ENCODE measurements at places on chromosomes 3 and 15. TPM values are rescaled to one million over a fixed set of nuclear protein-coding genes. Genes with fewer than 3 reads are reported as not detected.

DNA sequence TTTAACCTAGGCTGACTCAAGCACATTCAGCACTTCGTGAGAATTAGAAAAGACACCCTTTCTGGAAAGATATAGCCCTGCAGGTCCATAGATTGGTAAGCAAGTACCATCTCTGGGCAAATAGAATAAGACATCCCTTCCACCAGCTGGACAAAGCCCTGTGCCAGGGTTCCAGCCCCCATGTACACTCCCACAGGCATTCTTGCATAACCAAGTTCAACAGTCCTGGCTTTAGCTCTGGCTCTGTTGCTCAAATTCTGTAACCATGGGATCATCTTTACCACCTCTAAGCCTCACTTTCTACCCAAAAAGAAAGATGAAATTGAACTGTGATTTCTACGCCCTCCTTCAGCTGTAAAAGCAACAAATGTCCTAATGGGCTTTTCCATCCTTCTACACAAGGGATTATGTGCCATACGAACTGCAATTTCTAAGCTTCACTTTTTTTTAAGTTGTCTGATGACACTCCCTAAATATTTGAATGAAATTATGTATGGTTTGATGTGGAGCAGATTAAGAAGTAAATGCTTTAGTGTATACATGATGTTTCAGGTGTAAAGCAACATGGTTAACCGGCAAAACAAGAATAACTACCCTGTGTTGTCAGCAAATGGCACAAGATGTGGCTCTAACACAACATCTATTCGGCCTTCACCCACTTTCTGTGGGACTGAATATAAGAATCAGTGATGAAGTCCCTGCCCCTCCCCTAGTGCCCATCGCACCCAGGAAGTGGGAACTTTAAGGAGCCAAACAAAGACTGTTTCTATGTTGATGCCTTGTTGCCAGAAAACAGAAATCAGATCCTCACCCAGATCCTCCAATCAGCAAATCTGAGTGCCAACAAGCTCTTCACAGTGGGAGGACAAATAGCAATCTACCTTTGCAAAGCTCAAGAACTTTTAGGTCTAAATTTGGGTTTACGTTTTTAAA is 165.7 kb downstream of the P3H2 start:
- no peak for DNase-seq

DNA sequence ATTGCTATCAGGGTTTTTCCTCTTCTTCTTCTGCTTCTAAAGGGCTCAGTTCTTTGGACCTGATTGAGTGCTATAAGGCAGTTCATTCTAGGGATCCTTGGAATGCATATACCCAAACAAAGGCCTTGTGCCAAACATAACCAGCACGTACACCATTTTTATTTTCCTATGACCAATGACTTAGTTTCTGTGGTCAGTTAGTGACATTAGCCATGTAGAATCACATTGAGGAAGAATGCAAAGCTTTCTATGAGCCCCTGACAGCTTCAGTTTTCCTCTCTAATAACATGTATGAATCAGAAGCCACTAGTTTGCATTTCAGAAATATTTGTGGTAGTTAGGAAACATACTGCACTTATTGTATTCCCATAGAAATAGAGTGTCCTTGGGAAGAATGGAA is 240.0 kb downstream of the THRB start:
- DNase-seq: no peak

DNA sequence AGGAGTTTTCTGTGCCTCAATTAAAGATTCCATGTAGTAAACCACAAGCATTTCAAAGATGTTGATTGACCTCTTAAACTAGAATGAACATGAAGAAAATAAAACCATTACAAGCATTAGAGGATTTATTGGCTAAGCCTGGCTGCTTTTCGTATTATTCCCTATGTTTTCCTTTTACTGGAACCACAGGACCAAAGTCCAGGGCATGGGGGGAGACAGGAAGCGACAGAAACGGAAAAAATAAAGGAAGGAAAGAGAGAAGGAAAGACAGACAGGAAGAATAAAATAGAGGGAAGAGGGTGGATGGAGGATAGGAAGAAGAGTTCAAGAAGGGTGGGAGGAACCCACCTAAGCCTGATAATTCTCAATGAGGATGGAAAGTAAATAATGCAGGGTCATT is 169.9 kb downstream of the SHQ1 start:
- no peak for DNase-seq

DNA sequence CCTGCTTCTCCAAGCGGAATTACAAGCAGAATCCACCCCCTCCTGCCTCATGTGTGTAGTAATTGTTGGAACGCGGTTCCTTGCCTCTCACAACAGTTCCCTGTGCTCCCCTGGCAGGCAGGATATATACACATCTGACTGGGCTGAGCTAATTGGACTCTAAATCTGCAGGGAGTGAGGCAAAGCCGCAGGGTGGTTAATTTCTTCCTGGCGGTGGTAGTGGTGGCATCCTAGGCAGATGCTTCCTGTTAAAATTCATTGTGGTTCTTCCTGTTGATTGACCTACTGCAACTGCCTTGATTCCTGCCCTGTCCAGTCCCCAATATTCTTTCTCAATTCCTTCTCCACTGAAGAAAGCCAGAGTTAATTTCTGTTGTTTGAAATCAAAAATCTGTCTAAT is 202.9 kb upstream of the PROK2 start:
- no peak for DNase-seq

GRCh38 chr15:75684648-75685047 is 28.0 kb downstream of the CSPG4 start:
- DNase-seq: no peak

DNA sequence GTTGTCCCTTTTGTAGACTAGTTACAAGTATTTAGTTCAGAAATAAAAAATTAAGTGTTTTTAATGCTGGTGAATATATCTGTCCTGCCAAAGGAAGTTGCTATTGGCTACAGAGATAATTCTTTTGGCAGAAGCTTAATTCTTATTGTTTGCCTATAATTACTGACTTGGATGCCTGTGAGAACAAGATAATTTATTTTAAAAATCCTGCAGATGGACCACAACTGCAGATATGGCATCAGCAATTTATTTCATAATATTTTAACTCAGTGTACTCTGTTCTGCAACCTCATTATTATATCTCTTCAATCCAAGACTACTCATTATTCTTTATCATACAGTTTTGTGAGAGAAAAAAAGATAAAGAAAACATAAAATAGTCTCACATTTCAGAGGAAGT is 789.8 kb downstream of the NAALADL2 start:
- no peak for DNase-seq

- no peak for DNase-seq
Observed at GRCh38 chr15:69648775-69649735, 196.4 kb downstream of the RPLP1 start.

DNA sequence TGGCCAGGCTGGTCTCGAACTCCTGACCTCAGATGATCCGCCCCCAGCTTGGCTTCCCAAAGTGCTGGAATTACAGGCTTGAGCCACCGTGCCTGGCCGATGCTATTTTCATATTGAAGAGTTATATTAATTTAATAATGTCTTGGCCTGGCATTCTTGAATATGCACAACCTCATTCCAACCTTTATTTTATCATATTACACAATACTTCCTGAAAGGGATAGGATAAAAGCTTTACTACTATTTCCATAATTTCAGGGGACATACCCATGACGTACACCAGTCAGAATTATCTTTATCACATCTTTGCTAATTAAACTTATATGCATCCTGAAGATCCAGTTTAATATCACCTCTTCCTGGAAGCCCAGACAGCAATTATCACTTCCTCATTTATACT is 205.3 kb downstream of the ZIC4 start:
- DNase-seq: no peak

DNA sequence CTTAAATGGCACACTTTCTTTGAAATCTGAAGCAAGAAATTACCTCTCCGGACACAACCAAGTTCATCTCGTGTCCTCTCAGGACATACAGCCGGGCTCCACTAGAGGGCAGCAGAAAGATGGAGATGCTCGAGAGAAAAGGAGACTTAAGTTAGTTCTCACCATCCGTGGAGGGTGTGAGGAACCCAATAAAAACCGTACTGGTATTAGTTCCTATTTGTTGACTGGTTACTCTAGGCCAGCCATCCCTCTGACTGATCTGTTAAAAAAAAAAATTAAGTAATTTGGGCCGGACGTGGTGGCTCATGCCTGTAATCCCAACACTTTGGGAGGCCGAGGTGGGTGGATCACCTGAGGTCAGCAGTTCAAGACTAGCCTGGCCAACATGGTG is 7.9 kb upstream of the CYP11A1 start:
- DNase-seq: peak; percentile 89

DNA sequence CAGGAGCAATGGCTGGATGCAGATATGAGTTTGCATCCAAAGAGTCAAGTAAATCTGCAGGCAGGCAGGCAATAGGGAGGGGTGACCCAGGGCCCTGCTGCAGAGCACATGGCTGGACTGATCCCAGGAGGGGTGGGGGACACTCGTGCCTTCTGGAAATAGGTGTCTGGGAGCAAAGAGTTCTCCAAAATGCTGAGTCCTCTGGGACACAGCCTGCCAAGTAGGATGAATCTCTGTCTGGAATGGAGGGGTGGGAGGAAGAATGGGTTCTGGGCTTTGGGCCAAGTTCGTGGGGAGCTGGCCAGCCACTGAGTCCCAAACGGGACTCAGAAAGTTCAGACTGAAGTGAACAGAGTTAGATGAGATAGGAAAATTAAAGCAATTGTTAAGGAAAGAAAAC is 214.5 kb downstream of the MTHFS start:
- DNase-seq: no peak

- DNase-seq: no peak
Observed at GRCh38 chr15:70044168-70044567, 53.5 kb downstream of the TLE3 start.

- DNase-seq: no peak
Observed at GRCh38 chr15:84108728-84109127, 126.8 kb upstream of the GOLGA6L4 start.

DNA sequence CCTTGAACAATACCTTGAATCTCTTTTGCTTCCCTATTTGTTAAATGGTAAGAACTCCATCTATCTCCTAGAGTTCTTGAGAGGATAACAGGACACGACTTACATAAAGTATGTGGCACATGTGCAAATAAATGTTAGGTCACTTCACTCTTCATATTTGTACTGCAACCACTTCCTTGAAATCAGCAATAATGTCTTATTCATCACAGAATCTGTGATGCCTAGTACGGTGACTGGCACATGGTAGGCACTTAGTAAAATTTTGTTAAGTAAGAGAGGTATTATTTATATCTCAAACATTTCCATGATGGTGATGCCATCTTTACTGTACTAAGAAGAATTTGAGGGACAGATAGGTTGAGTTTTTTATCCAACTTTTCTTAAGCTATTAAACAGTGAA is 14.3 kb downstream of the CD47 start:
- no peak for DNase-seq

DNA sequence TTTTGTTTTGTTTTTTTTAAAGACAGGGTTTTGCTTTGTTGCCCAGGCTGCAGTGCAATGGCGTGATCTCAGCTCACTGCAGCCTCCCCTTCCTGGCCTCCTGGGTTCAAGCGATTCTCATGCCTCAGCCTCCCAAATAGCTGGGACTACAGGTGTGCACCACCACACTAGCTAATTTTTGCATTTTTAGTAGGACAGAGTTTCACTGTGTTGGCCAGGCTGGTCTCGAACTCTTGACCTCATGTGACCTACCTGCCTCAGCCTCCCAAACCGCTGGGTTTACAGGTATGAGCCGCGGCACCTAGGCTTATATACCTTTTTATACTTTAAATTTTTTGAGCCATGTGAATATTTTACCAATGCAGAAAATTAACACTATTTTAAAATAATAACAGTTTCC is 56.9 kb upstream of the HERC1 start:
- DNase-seq: no peak

- no peak for DNase-seq
Observed at GRCh38 chr3:183536238-183536880, 19.1 kb downstream of the KLHL6 start.

GRCh38 chr15:67753891-67754290 is 71.4 kb upstream of the SKOR1 start:
- no peak for DNase-seq

DNA sequence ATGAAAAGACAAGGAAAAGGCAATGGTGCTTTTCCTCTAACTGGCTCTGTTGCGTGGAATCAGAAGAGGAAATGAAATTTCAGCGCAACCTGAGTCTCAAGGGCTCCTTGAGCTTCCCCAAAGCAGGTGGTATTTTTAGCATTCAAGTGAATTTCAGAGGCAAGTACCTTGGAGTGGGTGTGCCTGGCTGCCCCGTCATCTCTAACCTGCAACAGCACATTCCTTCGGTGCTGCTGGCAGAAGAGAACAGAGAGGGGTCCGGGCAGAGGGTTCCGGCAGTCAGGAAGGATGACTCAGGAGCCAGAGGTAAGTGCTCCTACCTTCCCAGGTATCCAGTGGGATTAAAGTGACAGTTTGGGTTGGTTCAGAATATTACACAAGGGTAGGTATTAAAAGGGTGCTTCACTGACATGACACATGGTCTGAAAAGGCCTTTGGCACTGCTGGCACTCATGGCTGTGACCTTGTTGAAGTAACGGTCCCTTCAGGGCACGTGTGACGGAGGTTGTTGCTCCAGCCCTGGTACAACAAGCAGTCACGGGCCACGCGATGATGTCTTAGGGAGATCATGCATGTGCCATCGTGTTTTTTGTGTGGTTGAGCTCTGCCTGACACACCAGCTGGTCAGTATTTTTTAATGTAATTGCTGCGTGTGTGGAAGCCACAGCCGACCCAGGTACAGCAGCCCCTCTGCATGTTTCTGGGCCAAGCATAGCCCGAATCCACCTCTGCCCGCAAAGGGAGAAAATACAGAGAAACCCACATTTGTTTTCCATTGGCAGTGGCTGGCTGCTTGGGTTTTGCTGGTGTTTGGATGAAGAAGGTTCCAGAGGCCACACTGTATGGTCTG is 75.7 kb downstream of the LRRK1 start:
- no peak for DNase-seq

DNA sequence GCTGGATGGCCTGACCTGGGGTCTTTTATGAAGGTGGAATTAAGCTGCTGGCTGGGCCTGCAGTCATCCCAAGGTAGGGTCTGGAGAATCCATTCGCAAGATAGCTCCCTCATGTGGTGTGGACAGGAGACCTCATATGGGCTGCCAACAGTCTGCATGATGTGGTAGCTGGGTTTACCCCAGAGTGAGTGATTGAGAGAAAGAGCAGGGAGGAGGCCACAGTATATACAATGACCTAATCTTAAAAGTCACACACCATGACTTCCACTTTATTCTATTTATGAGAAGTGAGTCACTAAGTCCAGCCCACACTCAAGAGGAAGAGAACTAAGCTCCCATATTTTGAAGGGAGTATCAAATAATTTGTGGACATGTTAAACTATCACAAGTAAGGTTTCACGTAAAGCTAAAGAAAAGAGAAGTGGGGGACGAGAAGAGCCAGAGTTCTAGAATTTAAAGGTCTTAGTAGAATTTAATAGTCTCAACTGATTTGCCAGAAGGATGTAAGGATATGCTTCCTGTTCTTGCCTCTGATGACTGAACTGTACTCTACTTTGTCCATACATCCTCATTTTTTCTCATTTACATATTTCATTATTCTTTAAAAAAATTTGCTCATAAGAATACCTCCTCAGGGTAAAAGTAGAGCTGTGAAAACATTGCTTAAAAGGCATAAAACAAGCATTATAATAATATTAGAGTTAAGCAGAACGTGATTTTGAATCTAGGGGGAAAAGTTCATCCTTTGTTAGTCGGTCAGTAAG is 184.4 kb downstream of the PEX5L start:
- no peak for DNase-seq

CCRL2 gene
- total RNA-seq: 10.9 TPM

CD80 gene
- 0.29 TPM for total RNA-seq

HTD2 gene
- 13.6 TPM for total RNA-seq

FBXL2 gene
- 0.69 TPM for total RNA-seq

FNDC3B gene
- total RNA-seq: 66.7 TPM

OR4F15 gene
- not detected for total RNA-seq

Data from colonic mucosa (tissue), 4 donors.